Stimulated activated memory B cell treated with anti-CD40 and anti-IgM and Interleukin-4, amounts not matched to agents 10 μg/mL and 1 μg/mL and 100 μg/mL, for 72 hours (primary cell): ENCODE measurements at places on chromosomes 1 and 21.

DNA sequence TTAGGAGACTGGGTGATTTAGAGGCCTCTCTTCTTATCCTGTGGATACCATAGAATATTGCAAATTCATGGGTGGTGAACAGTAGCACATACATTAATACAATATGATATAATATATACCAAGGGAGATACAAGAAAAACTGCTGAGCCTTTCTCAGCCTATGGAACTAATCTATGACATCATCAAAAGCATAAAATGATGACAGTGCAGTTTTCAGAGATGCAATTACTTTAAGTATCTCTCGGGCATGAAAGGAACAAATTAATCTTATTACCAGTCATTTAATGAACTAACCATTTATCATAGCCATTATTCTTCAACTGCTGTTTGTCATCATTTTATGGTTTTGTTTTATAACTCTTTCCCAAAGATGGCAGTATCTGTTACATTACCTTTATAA is 3.5 kb downstream of the CHODL start:
- no peak for ATAC-seq

- ATAC-seq = no peak
Observed at GRCh38 chr1:10286244-10286643, 75.9 kb downstream of the KIF1B start.

- ATAC-seq = no peak
Observed at GRCh38 chr1:84701376-84701775, 11.1 kb upstream of the SSX2IP start.

DNA sequence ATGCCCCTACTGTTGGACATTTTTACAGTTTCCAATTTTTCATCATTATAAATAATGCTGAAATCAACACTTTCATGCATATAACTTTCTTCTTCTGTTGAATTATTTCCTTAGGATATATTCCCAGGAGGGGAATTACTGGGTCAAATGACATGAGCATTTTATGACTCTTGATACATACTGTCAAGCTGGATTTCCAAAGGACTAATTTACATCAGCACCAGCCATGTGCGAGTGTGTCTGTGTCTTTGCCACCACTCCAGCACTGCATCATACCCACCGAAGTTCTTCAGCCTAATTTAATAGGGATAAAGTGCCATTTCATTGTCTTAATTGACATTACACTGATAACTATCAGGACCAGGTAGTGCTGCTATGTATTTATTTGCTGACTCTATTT is 146.7 kb downstream of the CSMD2 start:
- no peak for ATAC-seq

DNA sequence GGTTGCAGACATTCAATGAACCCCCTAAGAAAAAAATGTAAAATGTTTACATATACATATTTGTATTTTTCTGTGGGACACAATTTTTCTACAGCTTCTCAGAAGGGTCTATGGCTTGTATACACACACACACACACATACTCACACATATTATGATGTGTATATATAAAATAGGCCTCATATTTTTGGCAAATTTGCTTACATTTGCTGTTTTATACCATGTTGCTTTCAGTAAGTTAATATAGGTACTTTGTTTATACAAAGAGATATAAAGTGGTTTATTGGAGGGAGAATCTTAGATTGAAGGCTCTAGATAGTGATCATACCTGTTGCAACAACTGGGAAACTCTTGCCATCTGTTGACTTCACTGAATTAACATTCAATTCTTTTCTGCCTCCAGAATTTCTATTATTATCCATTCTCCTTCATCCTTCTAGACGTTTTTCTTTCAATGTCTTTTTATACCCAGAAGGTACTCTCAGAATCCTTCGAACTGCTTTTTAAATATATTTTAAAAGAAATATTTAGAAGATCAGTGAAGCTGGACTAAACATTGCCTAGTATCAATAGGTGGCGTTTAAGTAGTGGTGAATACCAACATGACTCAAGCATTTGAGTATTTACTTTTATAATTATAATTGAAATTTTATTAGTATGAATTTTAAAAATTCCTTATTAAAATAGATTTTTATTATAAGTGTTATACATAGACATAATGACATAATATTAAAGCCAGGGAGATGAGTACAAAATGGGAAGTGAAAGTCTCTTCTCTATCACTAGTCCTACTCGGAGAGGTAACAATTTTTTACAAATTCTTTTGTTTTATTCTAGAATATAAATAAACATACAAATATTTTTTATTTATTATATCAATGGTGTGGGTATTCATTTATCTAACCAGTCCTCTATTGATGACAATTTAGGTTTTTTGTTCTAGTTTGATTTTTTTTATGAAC is 10.2 kb downstream of the CD55 start:
- no peak for ATAC-seq

GRCh38 chr21:41865002-41865777 is 14.0 kb downstream of the PRDM15 start:
- peak; percentile 81 for ATAC-seq

- ATAC-seq = no peak
Observed at GRCh38 chr1:178134061-178134460, 40.2 kb downstream of the RASAL2 start.
